KG1 (cell line): ENCODE measurements at places on chromosomes 4 and X.

DNA sequence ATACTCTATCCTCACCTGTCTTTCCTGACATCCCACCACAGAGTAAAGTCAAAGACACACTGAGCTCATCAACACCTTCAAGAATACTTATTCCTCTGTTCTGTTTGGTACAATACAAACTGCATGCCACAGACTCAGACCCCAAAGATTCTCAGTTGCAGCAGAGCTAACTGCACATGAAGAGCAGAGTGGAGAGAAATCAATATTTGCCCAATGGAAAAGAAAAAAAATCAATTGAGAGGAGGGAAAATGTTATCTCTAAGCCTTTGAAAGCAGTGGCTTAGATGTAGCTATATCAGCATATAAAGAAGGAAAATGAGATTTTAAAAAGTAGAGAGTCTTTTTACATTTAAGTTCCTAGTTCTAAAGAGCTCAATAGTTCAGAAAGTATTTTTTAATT, 180.2 kb downstream of the NWD2 start:
- no peak for DNase-seq

GRCh38 chr4:80202741-80203553, 5.6 kb downstream of the PRDM8 start:
- DNase-seq, result no peak

GRCh38 chr4:186204103-186204559, 12.8 kb downstream of the CYP4V2 start:
- no peak for DNase-seq

GRCh38 chr4:102918859-102919258, 50.1 kb downstream of the CISD2 start:
- no peak for DNase-seq

DNA sequence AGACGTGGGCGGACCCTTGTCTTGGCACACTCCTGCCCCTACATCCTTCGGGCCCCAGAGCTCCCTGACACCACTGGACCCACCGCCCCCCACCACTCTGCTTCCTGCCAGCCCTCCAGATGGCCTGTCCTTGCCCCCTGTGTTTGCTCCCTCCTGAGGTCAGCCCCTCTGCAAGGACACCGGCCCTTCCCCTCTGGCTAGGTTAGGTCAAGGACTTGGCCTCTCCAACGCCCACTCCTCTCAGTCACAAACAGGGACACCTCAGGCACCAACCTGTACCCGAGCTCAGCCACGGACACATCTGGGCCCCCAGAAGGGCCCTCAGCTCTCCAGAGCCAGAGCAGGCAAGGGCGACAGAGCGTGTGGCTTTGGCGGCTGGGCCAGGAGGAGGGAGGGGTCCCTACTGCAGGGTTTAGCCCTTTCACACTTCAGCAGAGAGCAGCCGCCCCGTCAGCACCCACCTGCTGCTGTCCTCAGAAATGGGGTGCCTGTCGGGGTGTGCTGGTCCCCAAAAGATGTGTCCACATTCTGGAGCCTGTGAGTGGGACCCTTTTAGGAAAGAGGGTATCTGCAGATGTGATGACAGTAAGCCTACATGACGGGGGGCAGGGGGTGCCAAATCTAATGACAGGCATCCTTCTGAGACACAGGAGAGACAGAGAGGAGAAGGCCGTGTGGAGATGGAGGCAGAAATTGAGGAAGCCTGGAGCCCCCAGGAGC, 23.5 kb upstream of the DUSP9 start:
- DNase-seq, result no peak

GRCh38 chr4:25900310-25900709, 13.7 kb upstream of the SMIM20 start:
- no peak for DNase-seq

DNA sequence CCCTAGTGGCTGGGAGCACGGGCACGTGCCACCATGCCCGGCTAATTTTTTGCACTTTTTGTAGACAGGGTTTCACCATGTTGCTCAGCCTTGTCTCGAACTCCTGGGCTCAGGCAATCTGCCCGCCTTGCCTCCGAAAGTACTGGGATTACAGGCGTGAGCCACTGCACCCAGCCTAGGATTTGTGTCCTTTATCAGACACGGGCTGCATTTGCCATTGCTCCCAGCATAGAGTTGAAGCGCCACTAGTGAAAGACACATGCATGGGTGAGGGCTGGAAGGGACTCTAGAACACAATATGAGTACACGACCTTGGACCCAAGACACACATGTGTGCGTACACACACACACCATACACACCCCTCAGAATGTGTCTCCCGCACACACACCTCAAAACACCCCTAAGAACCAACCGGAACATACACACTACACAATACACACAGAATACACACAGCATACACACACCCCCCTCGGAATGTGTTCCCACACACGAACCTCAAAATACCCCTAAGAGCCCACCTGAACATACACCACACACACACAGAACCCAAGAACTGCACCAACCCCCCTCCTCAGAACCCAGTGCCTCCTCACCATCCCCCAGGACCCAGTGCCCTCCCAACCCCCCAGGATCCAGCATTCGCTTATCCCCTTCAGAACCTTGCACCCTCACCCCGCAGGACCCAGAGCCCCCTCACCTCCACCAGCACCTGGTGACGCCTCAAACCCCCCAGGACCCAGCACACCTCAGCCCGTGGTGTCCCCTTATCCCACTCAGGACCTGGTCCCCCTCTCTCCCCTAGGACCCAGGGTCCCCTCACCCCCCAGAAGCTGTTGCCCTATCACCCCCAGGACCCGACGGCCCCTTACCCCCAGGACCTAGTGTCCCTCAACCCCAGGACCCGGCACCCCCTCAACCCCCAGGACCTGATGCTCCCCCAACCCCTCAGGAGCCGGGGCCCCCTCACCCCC, 1.0 kb downstream of the TNIP2 start:
- no peak for DNase-seq

- DNase-seq, result no peak
Observed at GRCh38 chrX:54933150-54933826, 12.7 kb downstream of the TRO start.

DNA sequence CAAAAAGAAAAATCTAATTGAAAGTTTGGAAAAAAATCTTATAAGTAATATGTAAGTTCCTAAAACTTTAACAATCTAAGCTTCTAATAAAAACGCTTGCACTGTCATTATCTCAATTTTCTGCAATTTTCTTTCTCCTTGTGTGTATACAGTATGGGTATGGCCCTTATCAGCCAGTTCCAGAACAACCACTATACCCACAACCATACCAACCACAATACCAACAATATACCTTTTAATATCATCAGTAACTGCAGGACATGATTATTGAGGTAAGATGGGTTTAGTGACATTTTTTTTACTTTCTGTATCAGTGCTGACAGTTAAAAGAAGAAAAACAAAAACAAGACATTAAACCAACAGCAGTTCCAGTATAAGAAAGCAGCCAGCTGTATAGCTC, 4.9 kb downstream of the STATH start:
- DNase-seq, result no peak

DNA sequence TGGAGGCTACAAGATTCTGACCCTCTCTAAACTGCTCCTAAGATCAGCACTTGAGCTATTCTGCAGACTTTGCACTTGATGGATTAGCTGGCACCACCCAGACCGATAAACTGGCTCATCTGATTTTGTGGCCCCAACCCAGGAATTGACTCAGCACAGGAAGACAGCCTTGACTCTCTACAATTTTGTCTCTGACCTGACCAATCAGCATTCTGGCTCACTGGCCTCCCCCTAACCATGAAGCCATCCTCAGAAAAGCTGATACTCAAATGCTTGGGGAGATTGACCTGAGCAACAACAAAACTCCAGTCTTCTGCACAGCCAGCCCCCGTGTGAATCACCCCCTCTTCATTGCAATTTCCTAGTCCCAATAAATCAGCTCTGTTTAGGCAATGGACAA, 195.4 kb upstream of the PPP1R2C start:
- no peak for DNase-seq

GRCh38 chr4:15498356-15498755, 28.7 kb downstream of the CC2D2A start:
- no peak for DNase-seq

DNA sequence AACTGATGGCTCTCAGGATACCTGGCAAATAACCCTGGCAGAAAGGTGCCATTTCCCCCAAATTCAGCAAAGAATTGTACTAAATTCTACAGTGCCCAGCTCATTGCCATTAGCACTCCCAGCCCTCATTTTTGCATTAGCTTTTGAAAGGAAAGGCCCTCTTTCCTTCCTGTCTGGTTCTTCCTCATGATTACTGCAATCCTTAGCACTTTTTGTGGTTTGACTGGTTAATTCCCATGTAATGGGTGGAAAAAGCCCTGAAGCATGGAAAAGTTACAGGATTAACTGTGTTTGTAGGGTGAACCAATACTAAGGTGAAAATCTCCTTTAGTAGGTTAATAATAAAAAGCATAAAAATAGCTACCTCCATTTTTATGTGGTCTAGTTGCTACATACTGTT, 139.5 kb downstream of the NPNT start:
- no peak for DNase-seq

DNA sequence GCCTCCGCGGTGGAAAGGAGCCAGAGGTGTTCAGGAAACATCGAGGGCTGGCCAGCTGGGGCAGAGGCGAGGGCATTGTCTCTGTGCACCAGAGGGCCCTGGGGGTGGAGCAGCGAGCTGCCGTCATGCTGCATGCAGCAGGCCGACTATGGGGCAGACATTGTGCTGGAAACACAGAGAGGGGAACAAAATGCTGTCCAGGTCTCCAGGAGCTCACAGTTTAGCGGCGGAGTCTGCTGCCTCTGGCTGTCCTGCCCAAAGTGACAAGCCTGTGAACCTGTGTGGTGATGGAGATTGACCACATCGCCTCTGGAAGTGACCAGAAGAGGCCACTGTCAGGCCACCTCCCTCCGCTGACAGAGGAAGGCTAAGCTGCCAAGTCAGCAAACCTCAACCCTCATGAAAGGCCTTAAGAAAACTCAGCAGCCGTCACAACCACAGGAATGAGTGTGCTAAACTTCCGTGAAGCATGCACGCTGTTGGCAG, 20.1 kb upstream of the SASH3 start:
- DNase-seq, result no peak

DNA sequence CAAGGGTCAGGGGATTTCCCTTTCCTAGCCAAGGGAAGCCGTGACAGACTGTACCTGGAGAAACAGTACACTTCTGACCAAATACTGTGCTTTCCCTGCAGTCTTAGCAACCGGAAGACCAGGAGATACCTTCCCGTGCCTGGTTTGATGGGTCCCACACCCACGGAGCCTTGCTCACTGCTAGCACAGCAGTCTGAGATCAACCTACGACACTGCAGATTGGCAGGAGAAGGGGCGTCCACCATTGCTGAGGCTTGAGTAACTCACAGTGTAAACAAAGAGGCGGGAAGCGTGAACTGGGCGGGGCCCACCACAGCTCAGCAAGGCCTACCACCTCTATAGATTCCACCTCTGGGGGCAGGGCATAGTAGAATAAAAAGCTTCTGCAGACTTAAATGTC, 48.7 kb upstream of the SRD5A3 start:
- no peak for DNase-seq

GRCh38 chr4:169861593-169861992, 103.8 kb upstream of the HPF1 start:
- DNase-seq, result no peak

DNA sequence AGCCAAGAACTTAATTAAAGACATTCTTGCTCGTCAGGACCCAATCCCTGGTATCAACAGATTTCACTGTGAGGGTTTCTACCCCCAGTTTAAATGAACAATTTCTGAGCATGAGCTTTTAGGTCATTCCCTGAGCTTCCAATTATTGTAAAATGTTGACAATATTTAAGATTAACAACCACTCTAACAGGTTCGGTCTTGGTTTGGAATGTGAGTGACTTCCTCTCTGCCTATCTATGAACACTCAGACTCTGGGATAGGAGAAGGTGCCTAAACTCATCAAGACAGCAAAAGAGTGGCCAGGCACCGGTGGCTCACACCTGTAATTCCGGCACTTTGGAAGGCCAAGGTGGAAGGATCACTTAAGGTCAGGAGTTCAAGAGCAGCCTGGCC, 82.9 kb upstream of the TMEM150C start:
- DNase-seq, result no peak

DNA sequence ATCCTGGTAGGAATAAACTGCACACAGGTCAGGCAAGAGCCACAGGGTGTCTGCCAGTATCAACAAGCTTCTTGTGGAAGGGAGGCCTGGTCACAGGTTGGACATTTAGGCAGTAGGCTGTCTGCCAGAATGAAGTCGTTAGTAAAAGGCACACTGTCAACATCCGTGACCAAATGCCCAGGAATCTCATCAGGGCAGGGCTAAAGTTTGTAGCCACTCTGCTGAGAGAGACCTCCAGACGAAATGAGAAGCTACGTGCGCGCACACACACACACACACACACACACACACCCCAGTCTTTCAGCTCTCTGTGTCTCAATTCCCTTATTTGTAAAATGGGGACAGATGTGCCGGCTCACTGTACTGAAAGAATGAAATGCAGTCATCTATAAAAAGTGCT, 408.7 kb upstream of the ZFP42 start:
- no peak for DNase-seq

- DNase-seq, result no peak
Observed at GRCh38 chr4:155615081-155615887, 51.4 kb upstream of the GUCY1A1 start.

DNA sequence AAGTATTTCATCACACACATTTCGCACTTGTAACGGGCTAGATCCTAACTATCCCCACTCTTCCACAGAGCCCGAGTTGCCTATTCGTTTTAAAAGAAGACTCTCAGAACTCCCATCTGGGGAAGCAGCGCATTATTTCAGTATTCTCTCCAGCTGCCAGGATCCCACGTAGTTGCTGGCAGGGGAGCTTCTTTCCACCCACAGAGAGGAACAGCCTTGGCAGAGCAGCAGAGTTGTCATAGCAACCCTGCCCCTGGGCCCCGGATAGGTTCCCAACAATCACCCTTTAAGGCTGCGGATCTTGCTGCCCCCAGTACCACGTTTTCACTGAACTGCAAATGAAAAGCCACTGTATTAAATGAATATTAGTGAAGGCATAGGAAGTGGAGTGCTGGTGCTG, 106.7 kb downstream of the GPM6A start:
- DNase-seq, result no peak

GRCh38 chrX:44043496-44043895, 70.3 kb upstream of the NDP start:
- no peak for DNase-seq

GRCh38 chrX:137052643-137053235, 18.9 kb upstream of the GPR101 start:
- no peak for DNase-seq

DNA sequence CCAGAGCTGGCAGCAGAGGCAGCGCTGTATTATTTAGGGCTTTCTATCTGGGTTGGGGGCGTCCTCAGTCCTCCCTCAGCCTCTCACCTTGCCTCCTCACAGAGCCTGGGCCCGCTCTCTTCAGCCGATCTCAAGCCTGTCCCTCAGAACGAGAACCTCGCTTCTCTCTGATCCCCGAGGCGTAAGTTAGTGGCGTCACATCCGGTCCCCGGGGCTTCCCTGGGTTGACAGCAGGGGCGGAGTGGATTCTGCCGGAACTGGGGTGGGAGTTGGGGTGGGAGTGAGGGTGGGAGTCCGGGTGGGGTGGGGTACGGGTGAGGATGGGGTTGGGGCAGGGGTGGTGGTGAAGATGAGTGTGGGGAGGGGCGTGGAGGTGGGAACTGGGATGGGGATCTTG, at the start of gene MAGEA10:
MAGEA10 (minus strand) TSS at position 190 of the 397 bp plus-strand sequence. CDS start 2,957 bp downstream, outside the sequence.
- no peak for DNase-seq
